ENCODE measurements at places on chromosomes 5 and 9. TPM values are rescaled to one million over a fixed set of nuclear protein-coding genes. Genes with fewer than 3 reads are reported as not detected.

- no peak for DNase-seq
These were observed 1504.6 kb upstream of the WWC1 start for GRCh38 chr5:166786889-166787288.

- DNase-seq = no peak
These were observed 154.4 kb downstream of the NPR3 start for GRCh38 chr5:32865475-32865874.

GRCh38 chr9:103364753-103365152, 369.6 kb downstream of the CYLC2 start:
- no peak for DNase-seq

GRCh38 chr5:160451281-160451680, 29.6 kb downstream of the PTTG1 start:
- DNase-seq = no peak

GRCh38 chr5:158832731-158833130, 267.0 kb downstream of the EBF1 start:
- DNase-seq = no peak

DNA sequence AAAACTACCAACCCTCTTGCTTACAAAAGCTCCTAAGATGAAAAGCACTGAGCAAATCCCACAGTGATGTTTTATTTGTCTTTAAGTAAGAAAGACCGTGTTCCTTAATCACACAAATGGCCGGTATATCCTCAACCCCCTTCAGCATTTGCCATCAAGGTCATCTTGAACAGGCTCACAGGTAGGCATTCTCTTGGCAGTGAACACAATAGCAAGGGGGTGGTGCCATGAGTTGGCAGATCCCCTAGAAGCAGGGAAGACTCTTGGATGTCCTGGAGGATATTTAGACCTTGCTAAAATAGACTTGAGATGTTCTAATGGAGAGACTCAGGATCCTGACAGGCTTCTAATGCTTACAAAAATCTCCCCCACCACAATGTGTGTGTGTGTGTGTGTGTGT, 323.0 kb downstream of the SPOCK1 start:
- no peak for DNase-seq

- DNase-seq = no peak
These were observed 236.5 kb upstream of the HAPLN1 start for GRCh38 chr5:83957188-83957587.

DNA sequence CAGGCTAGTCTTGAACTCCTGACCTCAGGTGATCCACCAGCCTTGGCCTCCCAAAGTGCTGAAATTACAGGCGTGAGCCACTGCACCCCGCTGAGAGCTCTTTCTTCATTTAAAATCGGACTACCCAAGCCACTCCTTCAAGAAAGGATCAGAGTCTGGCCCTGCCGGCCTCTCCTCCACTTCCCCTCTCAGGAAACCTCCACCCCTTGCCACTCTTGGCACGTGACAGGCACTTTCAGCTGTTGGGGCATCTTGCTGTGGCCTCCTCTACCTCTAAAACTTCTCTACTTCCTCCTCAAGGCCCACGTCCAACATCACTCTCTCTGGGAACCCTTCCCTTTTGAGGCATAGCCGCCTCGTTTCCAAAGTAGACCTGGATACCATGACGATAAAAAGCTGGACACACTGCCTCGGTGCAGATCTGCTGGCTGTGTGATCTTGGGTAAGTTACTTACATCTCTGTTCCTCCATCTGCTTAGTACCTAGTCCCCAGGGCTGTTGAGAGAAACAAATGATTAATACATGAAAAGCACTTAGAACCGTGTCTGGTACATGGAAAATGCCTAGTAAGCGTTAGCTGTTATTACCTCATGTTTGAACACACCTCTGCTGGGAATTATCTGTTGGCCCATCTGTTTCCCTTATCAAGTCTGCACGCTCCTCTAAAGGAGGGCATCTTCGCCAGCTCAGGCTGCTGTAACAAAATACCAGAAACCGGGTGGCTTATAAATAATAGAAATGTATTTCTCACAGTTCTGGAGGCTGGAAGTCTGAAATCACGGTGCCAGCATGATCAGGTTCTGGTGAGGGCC, 55.3 kb downstream of the SMIM23 start:
- no peak for DNase-seq

DNA sequence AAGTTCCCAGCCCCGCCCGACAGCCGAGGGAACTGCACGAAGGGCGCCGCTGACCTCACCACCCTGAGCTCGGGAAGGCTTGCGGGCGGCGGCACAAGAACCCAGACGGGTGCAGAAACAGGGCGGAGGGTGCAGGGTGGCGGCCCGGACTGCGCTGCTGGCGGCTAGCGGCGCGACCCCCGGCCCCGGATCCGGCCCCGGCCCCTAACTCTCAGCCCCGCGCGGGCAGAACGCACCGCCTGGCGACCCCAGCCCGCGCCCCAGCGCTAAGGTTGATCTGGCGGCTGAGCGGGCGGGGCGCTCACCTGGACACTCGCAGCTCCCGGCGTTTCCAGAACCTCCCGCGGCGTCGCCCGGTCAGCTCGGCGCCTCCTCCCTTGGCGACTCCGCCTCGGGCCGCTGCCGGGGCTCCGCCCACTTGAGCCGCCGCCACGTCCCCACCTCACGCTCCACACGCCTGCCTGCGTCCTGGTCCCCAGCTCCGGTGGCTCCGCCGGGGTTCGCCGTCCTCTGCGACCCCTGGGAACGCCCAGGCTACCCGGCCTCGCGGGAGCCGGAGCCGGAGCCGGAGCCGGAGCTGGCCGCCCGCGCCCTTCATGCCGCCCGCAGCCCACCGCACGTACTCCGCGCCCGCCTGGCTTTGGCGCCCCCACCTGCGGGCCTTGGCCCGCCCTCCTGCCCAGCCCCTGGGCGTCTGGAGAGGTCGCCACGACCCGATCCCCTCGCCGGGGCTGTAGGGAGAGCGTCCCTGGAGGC, at the start of gene P4HA2:
Gene P4HA2, minus strand, starts transcription at position 369 of the 756 bp plus-strand sequence. CDS start 9,227 bp downstream, outside the sequence.
- DNase-seq = peak; percentile 85

DNA sequence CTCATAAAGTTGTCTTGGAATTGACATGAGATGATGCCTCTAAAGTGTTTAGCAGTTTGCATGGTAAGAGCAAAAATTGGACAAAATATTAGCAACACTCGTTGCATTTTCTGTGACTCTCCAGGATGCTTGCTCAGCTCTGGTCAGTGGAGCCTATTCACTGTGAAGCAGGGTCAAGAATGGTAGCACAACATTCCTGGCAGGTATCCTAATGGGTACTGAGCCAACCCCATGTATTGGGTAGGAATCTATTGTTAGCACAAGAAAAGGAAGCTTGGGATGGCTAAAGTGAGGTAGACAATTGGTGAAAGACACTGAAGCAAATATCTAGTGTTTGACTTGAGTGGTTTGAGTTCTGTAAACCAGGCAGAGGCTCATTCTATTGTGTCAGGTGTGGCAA, 10.4 kb upstream of the ACTBL2 start:
- no peak for DNase-seq

DNA sequence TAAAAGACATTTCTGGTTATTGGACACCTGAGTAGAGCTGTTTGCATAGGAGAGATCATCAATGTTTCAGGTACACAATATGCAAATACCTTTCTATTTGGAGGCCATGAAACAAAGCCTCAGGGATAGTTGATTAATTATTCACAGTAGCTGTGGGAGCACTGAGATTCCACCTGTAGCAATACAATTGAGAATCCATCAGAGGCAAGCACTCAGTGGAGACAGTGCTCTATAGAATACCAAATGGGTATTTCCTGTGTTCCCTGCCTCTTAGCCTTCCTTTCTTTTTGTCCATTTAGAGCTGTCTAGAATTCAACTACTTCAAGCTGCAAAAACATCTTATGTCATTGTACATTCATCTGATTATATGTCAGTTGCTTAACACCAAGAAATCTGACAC, 1754.0 kb upstream of the ACO1 start:
- no peak for DNase-seq

- no peak for DNase-seq
These were observed 42.1 kb downstream of the TMOD1 start for GRCh38 chr9:97543561-97543960.

DNA sequence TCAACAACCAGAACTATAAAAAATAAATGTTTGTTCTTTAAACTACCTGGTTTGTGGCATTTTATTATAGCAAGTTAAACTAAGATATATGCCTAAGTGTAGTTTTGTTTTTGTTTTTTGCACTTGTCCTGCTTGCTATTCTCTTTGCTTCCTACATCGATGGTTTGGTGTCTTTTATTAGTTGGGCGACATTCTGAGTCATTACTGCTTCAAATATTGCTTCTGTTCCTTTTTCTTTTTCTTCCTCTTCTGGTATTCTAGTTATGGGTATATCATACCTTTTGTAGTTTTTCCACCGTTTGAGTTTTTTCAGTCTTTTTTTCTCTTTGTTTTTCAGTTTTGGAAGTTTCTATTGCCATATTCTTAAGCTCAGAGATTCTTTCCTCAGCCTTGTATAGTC, 86.9 kb downstream of the MACIR start:
- no peak for DNase-seq

DNA sequence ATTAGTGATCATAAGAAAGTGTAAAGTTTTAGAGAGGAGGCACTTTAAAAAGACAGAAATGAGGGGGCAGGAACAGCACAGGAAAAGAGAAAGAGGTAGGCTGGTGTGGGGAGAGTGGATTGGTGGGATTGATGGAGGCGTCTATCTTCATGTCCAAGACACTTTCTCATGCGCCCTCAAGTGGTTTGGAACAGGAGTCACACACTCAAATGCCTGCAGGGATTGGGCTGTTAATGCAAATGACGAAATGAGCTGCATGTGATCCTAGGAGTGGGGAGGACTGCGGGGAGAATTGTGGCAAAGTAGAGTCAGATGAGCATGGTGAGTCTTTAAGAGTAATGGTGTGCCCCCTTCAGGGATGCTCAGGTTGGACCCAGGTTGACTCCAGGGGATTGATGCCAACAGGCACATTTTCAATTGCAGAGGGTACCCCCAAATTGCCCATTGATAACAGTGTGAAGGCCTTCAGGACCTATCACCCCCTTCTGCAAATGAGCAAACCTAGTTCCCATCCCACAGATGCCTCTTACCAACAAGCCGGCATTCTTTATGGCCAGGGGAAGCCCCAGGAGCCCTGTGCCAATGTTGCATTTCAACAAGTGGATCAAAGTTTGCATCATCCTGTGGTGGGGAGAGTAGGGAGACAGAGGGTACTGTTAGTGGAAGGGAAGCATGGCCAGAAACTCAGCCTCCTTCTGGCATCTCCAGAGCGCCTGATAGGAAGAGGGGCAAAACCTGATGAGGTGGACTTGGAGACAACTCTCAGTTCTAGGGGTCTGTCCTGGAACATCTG, 5.3 kb downstream of the SLC36A3 start:
- DNase-seq = no peak

DNA sequence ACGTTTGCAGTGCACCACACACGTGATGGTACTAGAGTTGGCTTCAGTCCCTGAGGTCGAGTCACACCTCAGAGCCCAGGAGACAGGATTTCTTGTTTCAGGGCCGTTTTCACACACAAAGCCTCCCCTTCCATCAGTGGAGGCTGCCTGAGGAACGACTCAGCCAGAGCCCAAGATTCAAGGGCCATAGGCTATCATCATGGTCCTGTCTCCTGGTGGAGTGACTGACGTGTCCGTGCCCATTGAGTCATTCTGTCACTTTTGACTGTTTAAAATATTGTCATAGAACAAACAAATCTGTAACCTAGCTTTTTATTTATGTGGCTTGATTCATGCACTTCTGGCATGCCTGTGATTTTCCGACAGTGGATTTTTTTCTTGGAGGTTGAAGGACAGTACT, 28.3 kb downstream of the CAMK2A start:
- DNase-seq = no peak

- peak; percentile 66 for DNase-seq
These were observed 80.1 kb downstream of the F2RL2 start for GRCh38 chr5:76542887-76543690.

DNA sequence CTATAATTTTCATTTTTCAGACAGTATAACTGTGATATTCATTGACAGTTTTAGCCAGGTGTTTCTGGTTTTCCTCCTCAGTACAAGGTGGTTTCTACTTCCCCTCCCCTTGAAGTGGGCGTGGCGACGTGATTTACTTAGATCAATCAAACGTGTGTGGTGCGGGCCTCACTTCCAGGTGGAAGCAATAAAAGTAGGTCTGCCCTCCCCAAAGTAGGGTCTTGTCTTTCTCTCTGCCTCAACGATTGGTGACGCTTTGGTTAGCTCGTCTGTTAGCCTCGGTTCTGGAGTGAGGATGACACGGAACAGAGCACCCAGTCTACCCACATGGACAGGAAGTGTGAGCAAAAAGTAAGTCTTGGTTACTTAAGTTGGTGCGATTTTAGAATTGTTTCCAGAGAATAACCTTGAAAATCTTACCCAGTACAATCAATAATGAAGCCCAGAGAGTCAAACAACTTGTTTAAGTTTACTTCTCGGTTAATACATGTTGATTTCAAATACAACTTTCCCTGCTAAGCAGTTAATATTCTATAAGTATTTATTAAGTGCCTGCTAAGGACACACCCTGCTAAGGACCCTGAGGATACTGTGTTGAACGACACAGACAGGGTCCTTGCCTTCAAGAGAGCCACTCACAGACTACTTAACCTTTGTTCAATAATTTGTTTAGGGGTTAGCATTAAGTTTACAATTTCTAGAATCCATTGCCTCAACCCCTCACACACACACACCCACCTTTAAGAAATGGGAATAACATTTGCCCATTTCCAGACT, 48.4 kb downstream of the COX7C start:
- no peak for DNase-seq

DNA sequence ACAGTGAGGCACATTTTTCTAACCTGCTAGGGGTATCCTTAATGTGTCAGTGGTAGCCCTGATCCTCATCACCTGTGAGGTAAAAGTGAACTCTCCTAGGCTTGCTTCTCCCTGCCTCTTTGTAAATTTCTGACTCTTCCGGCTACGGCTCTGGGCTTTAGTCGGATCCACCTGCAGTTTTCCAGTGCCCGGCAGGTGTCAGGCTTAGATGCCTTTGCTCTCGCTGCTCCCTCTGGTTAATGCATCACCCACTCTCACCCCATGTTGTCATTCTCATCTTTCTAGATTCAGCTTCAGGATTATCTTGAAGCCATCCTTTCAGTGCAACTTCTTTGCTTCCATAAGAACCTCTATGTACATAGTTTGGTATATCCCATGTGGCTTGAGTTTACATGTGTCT, 3.6 kb downstream of the CEP78 start:
- peak; percentile 40 for DNase-seq

GRCh38 chr9:32965566-32965965, 35.9 kb downstream of the APTX start:
- DNase-seq = no peak

GRCh38 chr9:98345011-98345410, 89.6 kb upstream of the TBC1D2 start:
- DNase-seq = no peak

The AGXT2 gene
- 8.0 TPM for total RNA-seq

The KYAT1 gene
- total RNA-seq = 5.1 TPM

The NIM1K gene
- total RNA-seq = 0.60 TPM

The LCN12 gene
- total RNA-seq = 42.9 TPM

The XRCC4 gene
- 9.4 TPM for total RNA-seq

The SHOC1 gene
- total RNA-seq = 0.16 TPM

Measured in kidney (tissue), 22 donors.